ENCODE measurements at places on chromosomes 6 and 20. TPM values are rescaled to one million over a fixed set of nuclear protein-coding genes. Genes with fewer than 3 reads are reported as not detected.

The AHCY gene
- 82.6 TPM for total RNA-seq

The BPIFA1 gene
- total RNA-seq: not detected

The PTCRA gene
- total RNA-seq: 2.0 TPM

The C4A gene
- total RNA-seq: 3.8 TPM

The DEFB110 gene
- total RNA-seq: not detected

The SCAND1 gene
- 40.1 TPM for total RNA-seq

The HMGN3 gene
- total RNA-seq: 64.2 TPM
